Neural progenitor cell (in vitro differentiated cells): ENCODE measurements at places on chromosomes 5 and 9.

GRCh38 chr5:167953151-167953798 lies 338.2 kb upstream of the WWC1 start:
- peak; percentile 39 for DNase-seq

DNA sequence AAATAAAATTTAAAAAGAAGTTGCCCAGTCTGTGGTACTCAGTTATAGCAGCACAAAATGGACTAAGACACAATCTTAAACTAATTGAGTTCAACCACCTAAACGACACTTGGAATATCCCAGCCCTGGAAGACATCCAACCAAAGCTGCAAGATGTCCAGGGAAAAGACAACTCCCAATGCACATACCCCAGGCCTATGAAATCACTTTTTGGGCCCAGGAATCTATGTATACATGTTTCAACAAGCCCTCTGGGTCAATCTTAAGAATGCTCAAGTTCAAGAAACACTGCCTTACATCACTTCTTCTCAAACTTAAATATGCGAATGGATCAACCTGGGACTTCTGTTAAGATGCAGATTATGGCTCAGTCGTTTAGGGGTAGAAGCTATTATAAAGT lies 148.6 kb downstream of the ELAVL2 start:
- DNase-seq, result no peak

GRCh38 chr5:10885026-10885425 lies 124.0 kb upstream of the DAP start:
- DNase-seq, result no peak

GRCh38 chr5:10036136-10036815 lies 213.4 kb downstream of the ATPSCKMT start:
- no peak for DNase-seq

GRCh38 chr5:172902497-172903472 lies 56.4 kb upstream of the RPL26L1 start:
- DNase-seq, result peak; percentile 61

DNA sequence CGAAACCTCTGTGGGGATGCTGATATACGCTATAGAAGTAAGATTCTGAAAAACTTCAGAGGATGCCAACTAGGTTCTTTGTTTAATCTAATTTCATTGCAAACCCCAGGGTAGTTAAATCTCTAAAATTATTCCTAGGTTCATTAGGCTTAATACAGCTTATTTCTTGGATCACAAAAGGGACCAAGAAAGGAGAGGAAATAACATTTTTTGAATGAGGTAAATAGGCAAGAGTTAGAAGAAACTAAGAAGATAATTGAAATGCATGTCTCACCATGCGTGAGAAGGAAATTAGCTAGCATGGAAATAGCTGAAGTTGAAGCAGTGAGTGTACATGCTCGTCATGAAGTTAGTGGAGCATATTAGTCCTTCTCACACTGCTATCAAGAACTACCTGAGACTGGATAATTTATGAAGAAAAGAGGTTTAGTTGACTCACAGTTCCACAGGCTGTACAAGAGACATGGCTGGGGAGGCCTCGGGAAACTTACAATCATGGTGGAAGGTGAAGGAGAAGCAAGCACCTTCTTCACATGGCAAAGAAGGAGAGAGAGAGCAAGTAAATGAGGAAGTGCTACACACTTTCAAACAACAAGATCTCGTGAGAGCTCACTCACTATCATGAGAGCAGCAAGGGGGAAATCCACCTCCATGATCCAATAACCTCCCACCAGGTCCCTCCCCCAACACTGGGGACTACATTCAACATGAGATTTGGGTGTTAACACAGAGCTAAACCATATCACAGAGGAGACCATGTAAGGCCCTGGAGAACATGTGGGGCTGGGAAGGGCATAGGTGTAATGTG lies 125.1 kb upstream of the OSMR start:
- DNase-seq, result no peak

DNA sequence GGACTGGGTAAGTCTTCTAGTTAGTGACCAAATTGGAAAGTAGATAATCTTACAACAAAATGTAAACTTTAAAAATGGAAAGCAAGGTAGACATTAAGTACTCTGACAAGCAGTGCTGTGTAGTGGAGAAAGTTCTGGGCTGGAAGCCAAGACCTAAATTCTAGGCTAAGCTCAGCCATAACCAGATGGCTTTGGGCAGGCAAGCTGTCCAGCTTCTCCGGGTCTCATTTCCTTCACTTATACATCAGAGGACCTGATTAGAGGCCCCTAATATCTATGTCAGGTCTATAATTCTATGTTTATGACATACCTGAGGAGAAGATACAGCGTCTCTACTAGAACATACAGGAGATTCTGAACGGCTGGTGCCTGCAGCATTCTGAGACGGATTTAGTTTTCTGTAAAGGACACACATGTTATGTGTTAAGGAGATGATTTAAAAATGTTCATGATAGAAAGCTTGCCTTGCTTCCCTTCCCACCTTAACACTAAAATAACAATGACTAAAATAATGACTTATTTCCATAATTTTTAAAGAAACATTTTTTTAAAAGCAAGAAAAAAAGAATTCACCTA lies 61.2 kb downstream of the ELL2 start:
- DNase-seq, result no peak

DNA sequence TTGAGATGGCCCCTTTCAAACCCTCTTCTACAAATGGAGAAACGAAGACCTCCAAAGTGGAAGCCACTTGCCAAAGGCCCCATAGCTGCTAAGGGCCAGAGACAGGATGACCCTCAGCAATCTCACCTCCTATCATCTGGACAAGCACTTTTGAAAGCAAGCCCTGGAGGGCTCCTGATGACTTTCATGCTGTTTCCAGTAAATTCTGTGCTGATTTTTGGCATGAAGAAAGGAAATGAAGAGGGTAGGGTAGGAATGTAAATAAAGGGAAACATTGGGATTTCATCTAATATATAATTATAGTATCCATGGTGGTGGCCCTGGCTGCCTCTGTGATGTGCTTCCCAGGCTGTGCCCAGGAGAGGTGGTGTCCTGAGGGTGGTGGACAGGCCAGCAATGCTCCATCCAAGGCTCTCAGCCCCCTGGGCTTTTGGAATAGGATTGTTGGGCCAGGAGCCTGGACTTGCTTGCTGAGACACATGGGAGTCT lies 208.0 kb upstream of the TRIM32 start:
- DNase-seq, result no peak

DNA sequence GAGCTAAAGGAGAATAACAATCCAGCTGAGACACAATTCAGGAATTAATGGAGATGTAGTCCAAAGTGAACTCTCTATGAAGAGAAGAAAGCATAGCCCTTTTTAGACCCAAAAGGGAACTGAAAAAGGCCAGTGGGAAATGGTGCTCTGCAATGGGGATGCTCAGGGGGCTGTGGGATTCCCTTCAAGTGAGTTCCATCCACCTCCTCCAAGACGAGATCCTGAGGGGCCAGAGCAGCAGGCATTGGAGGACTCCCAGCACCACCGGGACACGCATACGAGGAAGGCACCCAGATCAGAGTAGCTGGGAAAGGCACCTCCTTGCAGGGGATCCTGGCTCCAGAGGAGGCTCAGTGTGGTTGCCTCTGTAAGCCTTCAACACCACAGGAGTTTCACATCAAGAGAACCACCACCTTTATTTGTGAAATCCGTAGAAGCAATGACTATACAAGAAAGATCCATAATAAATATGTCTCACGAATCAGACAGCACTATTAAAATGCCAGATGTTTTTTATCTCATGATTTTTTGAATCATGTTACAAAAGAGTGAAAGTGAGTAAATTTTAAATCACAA lies 288.2 kb downstream of the MED10 start:
- DNase-seq, result no peak

GRCh38 chr5:38892363-38892762 lies 46.6 kb downstream of the OSMR start:
- no peak for DNase-seq
